ENCODE measurements at places on chromosomes 6 and 20. TPM values are rescaled to one million over a fixed set of nuclear protein-coding genes. Genes with fewer than 3 reads are reported as not detected.

DNA sequence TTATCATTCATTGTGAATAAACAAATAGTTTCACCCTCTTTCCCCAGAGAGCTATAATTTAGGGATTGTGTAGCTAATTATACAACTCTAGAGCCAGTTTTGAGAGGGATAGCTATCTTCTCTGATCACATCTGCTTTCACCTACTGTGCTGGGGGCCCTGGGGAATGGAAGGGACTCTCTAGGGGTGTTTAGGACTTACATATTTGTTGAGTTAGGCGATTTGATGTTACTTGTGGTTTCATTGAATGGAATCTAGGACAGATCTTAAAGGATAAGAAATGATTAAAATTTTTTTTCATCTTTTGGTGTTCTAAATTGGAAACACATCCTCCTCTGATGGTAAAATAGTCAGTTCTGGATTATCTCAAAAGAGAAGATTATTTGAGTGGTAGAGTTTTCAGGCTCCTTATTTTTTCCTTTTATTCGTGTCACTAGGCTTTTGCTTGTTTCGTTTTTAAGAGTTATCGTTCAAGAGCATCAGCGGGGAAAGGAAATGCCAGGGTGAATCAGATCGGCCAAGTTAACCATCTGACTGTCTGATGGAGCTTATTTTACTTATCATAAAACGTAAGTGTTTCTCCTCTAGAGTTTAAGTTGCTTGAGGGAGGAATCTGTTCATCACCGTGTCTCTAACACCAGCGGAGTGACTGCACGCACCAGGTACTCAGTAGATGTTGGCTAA lies 236.7 kb downstream of the FARS2 start:
- H3K27ac ChIP-seq: no peak overlapping the region
- H3K36me3 ChIP-seq: no peaks in the 10 kb centered on the region
- no peaks in the 10 kb centered on the region for H3K27me3 ChIP-seq
- no peak overlapping the region for H3K4me3 ChIP-seq

GPR6 gene
- not detected for total RNA-seq

DNA sequence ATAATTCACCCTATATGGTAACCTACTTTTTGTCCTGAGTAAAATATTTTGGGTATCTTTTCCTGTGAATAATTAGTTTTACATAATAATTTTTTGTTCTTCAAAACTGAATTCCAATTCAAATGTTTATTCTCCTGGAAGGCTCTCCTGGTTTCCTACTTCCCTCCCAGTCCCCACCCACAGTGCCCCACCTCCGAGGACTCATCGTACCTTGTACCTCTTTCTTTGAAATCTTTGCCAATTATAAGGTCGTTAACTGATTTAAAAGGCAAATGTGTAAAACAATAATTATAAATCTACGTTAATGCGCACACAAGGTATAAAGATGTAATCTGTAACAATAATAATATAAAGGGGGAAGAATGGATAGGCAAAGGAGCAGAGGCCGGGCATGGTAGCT lies 40.5 kb upstream of the VEGFA start:
- H3K4me1 ChIP-seq: no peaks in the 10 kb centered on the region
- H3K4me3 ChIP-seq: no peak overlapping the region
- no peaks in the 10 kb centered on the region for H3K27me3 ChIP-seq
- H3K36me3 ChIP-seq: no peaks in the 10 kb centered on the region

DNA sequence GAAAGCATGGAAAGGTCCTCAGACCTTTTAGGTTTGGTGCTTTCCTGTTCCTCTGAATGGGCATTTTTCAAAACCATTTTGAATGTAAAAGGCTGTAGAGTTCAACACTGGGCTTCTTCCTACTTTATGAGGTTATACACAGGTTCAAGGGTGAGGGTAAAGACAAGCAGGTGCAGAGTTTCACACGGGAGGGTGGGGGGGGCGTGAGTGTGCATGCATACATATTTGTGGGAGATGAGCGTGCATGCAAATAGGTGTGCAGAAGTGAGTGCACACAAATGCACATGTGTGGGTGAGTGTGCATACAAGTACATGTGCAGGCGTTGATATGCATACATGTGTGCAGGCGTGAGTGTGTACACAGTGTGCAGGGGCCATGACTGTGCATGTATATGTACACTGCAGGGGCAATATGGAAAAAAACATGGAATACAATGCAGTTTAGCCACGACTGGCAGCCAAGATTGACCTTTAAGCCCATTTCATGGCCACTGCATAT lies 183.1 kb downstream of the GMPR start:
- DNase-seq: no peak
- no peaks in the 10 kb centered on the region for H3K27me3 ChIP-seq
- no peaks in the 10 kb centered on the region for H3K4me1 ChIP-seq
- no peak overlapping the region for H3K27ac ChIP-seq

DNA sequence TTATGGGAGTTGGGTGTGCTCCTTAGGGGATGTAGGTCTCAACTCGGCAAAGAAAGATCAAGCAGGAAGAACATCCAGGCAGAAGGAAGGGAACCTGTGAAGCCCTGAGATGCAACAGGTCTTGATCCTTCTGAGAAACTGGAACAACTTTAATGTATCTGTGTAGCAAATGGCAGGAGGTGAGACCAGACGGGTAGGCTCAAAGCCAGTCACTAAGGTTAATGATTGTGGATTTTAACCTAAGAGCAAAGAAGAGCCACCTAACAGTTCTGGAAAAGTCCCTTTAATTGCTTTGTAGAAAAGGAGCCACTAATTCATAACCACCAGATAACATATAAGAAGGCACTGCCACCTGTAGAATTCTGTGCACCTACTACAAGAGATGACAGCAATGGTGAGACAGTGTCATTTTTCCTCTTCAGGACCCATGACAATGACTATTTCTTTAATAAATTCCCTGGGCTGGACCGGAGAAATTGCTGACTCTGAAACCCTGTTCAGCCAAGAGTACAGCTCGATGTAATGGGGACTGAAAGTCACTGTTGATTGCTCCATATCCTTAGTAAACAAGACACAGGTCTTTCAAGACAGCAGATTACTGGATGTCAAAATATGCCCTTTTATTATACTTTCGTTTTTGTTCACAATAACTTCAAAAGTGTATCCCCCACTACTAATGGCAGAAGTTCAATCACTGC lies 326.2 kb downstream of the CBLN4 start:
- no peak overlapping the region for H3K4me3 ChIP-seq
- DNase-seq: no peak
- no peaks in the 10 kb centered on the region for H3K36me3 ChIP-seq
- H3K27me3 ChIP-seq: no peaks in the 10 kb centered on the region
- no peak overlapping the region for H3K27ac ChIP-seq
- no peaks in the 10 kb centered on the region for H3K4me1 ChIP-seq

TM9SF4 gene
- total RNA-seq: 35.8 TPM

COL12A1 gene
- total RNA-seq: 150 TPM

DNA sequence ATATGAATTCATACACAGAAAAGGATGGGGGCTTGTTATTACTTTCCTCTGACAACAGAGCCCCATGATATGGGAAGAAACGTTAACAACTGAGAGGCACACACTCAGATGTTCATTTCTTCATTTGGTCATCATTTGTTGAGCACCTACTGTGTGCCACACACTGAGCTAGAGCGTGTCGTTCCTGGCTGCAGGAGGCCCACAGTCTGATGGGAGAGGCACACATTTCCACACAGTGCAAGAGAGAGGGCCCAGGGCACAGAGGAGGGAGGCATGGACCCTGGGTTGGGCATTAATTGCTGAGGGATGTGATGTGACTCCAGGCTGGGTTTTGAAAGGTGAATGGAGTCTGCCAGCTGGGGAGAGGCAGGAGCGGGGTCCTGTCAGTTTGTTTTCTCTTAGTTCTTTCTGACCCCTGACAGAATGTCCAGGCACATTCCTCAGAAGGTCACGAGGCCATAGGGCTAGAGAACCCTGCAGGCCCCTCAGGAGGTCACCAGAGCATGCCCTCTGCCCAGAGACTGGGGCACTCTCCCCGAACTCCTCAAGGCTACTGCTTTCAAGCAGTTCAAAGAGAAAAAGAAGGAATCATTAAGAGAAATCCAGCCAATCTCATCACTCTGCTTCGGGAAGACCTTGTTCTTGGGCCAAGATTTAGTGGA lies 216.2 kb downstream of the UST start:
- H3K27ac ChIP-seq: no peak overlapping the region
- no peak for DNase-seq
- no peaks in the 10 kb centered on the region for H3K27me3 ChIP-seq
- H3K4me3 ChIP-seq: no peak overlapping the region
- no peaks in the 10 kb centered on the region for H3K36me3 ChIP-seq

PKIG gene
- total RNA-seq: 85.0 TPM

SIGLEC1 gene
- total RNA-seq: 16.8 TPM

LY6G6C gene
- not detected for total RNA-seq

- no peaks in the 10 kb centered on the region for H3K27me3 ChIP-seq
- H3K36me3 ChIP-seq: no peaks in the 10 kb centered on the region
- H3K27ac ChIP-seq: peak overlapping the region; percentile 28
- H3K4me1 ChIP-seq: no peaks in the 10 kb centered on the region
These were observed 906 bp upstream of the COL12A1 start for GRCh38 chr6:75206576-75207342.

GRCh38 chr20:2130683-2131082 lies 29.1 kb downstream of the STK35 start:
- no peak overlapping the region for H3K4me3 ChIP-seq
- H3K27me3 ChIP-seq: no peaks in the 10 kb centered on the region
- H3K36me3 ChIP-seq: no peaks in the 10 kb centered on the region
- H3K27ac ChIP-seq: no peak overlapping the region

CST3 gene
- 837 TPM for total RNA-seq

GRCh38 chr6:83827050-83827449 lies 26.1 kb upstream of the RIPPLY2 start:
- no peaks in the 10 kb centered on the region for H3K4me1 ChIP-seq
- no peaks in the 10 kb centered on the region for H3K36me3 ChIP-seq
- H3K4me3 ChIP-seq: no peak overlapping the region
- no peaks in the 10 kb centered on the region for H3K27me3 ChIP-seq
- no peak overlapping the region for H3K27ac ChIP-seq

DNA sequence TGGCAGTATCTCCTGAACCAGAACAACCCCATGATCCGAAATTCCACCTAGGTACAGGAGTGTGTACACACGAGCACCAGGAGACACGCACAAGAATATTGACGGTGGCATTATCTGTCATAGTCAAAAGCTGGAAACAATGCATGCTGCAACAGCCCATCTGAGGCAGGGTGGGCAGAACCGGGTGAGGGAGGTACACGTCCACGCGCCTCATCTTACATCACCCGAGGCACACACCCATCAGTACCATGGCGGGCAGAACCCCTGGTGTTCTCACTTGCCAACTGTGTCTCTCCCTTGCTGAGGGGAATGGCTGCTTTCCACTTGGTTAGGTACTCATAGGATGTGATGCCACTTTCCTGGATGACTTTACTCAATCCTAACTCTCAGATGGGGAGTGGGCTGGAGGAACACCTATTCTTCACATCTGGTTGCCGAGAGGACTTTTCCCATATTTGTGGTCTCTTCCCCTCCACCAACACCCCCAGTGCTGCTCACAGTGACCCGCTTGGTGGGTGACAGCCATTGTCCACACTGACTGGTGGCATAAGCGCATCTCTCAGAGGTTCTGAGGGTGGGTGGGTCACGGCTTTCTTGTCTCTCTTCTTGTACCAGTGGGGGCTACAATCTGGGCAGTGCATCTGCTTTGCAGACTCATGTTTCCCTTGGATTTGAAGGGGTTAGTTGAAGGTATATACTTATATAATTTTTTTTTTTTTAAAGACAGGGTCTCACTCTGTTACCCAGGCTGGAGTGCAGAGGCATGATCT lies 13.5 kb downstream of the PPP1R3G start:
- H3K4me1 ChIP-seq: no peaks in the 10 kb centered on the region
- H3K36me3 ChIP-seq: no peaks in the 10 kb centered on the region
- no peak overlapping the region for H3K4me3 ChIP-seq
- H3K27me3 ChIP-seq: no peaks in the 10 kb centered on the region
- H3K27ac ChIP-seq: no peak overlapping the region

LST1 gene
- 24.6 TPM for total RNA-seq

DNA sequence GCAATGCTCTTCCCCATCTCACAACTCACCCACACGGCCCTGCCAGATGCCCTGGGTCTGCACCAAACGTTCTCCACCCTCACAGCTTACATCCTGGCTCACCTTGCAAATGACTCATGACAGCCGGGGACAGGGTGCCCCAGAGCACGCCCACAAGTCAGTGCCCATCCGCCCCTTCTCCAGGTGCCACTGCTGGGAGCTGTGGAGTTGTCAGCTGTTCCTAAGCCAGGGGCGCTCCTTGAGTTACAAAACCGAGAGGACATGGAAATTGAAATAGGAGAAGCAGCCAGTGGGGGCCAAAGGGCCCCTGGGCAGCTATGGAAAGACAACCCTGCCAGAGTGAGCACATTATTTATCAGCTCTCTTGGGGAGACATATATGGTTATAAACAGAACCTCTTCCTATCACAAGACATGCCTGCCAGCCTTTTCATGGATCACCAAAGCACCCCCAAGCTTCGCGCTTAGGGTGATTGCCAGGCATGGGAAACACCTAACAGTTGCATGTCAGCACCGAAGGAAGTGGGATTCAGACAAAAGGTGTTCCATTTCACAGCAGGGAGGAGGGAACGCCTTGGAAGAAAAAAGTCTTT lies 236.8 kb downstream of the LY86 start:
- no peaks in the 10 kb centered on the region for H3K4me1 ChIP-seq
- no peak overlapping the region for H3K4me3 ChIP-seq
- no peak overlapping the region for H3K27ac ChIP-seq

DNA sequence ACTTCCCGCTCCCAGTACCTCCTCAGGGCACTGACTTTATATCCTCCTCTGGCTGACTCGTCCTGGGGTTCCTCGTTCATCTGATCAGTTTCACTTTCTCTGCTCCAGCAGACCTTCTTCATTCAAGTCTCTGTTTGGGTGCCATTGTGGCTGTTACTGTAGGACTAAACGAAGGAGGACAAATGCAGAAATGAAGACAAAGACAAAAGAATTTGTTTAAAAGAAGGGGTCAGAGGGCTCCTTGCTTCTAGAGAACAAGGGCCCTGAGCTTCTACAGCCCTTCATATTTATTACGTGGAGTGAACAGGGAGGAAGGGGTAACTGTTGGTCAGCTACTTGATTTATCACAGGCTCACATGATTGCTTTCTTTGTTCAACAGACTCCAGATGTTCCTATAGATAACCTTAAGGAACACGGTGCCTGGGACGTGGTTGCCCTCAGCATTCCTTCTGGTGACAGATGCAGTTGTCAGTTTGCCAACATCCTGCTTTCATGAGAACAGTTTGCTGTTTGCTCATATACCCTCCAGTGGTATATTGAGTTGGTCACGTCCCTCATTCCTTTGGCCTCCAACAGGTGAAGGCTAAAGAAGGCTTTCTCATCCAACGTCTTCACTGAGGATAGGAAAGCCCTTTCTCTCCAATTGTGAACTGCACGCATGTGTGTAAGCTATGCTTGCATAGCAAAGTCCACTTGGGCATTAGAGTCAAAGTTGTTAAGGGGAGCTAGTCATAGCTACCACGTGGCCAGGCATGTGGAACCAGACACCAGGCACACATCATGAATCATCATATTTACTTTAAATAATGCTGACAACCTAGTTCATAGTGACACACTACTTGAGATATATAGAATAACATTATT lies 69.1 kb upstream of the BTN3A2 start:
- no peaks in the 10 kb centered on the region for H3K36me3 ChIP-seq
- no peak for DNase-seq
- no peak overlapping the region for H3K27ac ChIP-seq
- H3K27me3 ChIP-seq: no peaks in the 10 kb centered on the region
- no peak overlapping the region for H3K4me3 ChIP-seq
